ENCODE measurements at places on chromosomes 1 and 21. TPM values are rescaled to one million over a fixed set of nuclear protein-coding genes. Genes with fewer than 3 reads are reported as not detected.

PTPN7 gene
- total RNA-seq: not detected

IFNAR1 gene
- total RNA-seq: 24.0 TPM

S100B gene
- not detected for total RNA-seq

TSSK3 gene
- total RNA-seq: not detected

SPATA17 gene
- total RNA-seq: 0.43 TPM

TSTD1 gene
- total RNA-seq: not detected

PRDM16 gene
- total RNA-seq: not detected

SLC2A5 gene
- not detected for total RNA-seq

GRCh38 chr1:24263211-24263610, 55.9 kb upstream of the GRHL3 start:
- DNase-seq: no peak

DNA sequence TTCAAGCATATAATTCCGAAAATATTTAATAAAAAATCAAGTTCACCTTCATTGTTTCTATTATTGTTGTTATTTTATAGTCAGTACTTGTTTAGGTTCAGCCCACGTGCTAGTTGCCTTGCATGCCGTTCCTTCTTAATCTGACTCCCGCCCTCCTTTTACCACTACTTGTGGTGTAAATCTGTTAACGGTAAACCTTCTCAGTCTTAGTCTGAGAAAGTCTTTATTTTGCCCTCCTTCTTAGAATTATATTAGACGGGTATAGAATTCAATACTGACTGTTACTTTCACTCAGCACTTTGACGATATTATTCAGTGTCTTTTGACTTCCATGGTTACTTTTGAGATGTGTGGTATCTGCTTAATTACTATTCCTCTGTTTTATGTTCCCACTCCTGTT, 104.8 kb downstream of the RGL1 start:
- DNase-seq: no peak

- DNase-seq: peak; percentile 63
Observed at GRCh38 chr1:53410100-53410541, 49.1 kb upstream of the DMRTB1 start.

- no peak for DNase-seq
Observed at GRCh38 chr1:191963286-191963685, 195.0 kb upstream of the RGS18 start.

DNA sequence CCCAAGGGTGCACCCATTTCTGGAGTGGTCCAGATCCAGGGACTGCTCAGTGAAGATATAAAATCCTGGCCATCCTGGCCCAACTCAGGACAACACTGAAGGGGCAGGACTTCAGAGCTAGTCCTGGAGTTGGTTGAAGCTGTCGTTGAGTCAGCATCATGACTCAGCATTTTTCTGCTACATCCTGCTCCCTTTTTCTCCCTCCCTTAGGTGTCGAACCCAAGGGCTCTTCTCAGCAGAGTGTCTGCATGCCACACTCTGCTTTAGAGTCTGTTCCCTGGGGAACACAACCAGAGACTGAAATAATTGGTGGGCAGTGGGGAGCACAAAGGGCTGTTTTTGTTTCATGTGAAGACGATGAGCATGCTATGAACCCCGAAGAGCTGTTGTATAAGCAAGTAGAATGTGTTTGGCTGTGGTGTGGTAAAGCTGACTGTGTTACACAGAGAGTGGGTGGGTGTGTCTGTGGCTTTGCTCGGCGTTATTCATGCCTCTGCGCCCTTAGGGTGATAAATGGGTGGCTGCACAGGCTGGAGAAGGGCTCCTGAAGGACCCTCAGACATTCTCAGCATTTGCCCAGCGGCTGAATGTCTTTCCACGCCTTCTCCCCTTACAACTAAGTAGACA, 167.2 kb downstream of the CYYR1 start:
- DNase-seq: peak; percentile 89

GRCh38 chr21:46552865-46553379, 52.0 kb downstream of the S100B start:
- DNase-seq: no peak

DNA sequence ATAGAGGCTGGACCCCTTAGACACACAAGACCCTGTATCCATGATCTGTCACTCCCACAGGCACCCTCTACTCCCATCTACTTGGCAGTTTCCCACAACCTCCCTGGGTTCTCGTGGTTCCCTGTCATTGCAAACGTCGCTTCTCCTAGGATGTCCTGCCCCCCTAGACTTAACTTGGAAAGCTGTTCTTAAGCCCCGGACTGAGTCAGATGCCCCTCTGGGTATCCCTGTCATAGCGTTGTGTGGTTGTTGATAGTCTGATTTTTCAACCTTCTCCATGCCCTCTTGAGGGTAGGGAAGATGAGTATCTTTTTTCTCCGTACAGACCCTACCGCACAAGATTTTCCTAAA, 11.8 kb downstream of the RCC1 start:
- peak; percentile 59 for DNase-seq

GRCh38 chr1:245051349-245052221, 103.2 kb upstream of the KIF26B start:
- DNase-seq: no peak

DNA sequence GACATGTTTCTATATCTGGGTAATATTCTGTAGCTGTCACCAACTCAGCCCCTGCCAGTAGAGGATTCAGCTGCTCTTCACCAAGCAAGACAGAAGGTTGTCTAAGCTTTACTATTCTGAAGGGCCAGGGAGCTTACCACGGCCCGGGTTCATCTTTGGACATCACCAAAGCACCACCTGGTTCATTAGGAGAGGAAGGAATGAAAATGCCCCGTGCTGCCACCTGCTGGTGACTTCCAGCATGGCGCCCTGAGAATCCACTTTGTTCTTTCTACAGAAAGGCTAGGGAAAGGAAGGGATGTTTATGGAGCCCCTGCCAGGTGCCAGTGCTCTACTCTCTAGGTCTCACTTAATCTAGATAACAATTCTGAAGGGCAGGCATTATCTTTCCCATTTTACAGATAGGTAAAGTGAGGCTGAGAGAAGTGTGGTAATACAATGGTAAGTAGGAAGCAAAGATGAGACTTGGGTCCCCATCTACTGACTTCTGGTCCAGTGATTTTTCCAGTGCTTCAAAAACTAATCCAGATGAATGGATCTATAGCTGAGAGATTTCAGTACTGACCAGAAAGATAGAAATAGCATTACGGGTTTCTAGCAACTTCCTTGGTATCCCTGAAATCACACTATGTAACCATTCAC, 79.5 kb downstream of the BEND5 start:
- DNase-seq: peak; percentile 46

DNA sequence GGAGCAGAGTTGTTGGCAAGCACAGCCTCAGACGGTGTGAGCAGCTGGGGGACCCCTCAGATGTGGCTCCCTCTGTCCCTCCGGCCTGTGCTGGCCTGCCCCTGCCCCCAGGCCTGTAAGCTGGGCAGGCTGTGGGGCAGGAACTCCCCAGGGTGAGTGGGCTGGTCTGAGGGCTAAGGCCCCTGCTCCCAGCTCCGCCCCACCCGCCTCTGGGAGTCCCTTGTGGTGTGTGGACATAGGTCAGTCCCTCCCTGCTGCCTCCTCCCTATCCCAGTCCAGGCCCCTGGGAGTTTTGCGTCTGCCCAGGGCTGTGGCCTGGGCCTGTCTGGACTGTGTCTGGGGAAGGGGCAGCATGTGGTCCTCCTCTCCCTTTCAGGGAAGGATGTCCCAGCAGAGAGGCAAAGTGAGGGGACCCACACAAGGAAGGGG, 3.6 kb upstream of the VWA1 start:
- DNase-seq: no peak

DNA sequence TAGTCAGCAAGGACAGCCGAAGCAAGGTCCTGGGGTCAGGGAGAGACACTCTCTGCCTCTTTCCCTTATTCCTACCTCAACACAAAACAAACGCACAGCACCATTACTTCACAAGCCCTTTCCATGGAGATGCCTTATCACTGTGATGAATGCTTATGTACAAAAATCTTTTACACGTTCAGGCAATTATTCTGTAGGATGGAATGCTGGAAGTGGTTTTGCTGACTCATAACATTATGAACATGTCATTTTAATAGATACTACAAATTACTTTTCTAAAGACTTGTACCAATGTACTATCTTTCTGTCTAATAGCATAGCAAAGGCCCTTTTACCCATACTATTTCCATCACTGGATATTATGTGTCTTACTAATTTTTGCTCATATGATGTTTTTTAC, 98.4 kb downstream of the TTLL7 start:
- peak; percentile 53 for DNase-seq

DNA sequence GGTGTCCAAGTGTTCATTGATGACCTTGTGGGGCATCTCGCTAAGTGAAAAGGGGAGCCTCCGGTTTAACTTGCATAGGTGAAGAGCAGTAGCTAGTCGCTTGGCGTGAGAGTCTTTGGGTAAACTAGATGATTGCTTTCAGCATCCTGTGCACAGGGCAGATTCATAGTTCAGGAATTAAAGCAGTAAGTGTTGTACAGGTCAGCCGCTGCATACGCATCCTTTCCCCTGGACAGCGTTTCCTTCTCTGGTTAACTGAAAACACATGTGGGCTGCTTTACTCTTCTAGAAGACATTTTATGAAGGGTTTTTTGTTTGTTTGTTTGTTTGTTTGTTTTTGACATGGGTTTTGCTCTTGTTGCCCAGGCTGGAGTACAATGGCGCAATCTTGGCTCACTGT, 12.1 kb downstream of the NDUFV3 start:
- DNase-seq: no peak

- no peak for DNase-seq
Observed at GRCh38 chr21:40719615-40720014, 127.3 kb downstream of the DSCAM start.

DNA sequence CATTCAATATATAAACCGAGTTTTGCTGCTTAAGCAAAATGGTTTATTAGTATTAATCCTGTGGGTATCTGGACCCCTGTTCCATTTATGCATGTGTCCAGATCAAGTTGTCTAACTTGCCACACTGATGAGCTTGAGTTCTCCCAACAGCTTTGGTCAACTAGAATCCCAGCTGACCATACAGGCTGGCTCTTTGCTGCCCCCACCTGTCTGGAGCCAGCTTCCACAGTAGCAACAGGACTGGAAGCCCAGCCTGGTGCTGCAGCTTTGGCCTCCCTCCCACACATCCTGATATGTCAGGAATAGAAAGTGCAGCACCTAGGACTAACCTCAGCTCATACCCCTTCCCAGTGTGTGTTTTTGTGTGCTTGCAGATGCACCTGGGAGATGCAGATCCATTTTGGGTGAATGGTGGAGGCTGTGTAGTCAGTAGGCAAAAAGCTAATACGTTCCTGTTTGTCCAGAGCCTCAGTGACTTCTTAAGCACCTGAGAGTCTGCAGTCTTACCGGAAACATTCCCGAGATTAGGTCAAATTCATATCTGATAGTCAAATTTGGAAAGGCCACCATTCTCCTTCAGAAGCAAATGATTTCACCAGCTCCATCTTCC, 40.9 kb upstream of the BEND5 start:
- DNase-seq: peak; percentile 68

- DNase-seq: peak; percentile 64
Observed at GRCh38 chr21:36839123-36839522, 127.3 kb downstream of the HLCS start.
